ENCODE measurements at places on chromosomes 7 and 10. TPM values are rescaled to one million over a fixed set of nuclear protein-coding genes. Genes with fewer than 3 reads are reported as not detected.

NACAD gene
- total RNA-seq, result 0.05 TPM

HMX2 gene
- total RNA-seq, result not detected

SLC37A3 gene
- total RNA-seq, result 171 TPM

VKORC1L1 gene
- total RNA-seq, result 28.8 TPM

AOAH gene
- 12.3 TPM for total RNA-seq

CALHM1 gene
- not detected for total RNA-seq

NPTX2 gene
- total RNA-seq, result 0.08 TPM

MKX gene
- not detected for total RNA-seq

SPAM1 gene
- total RNA-seq, result not detected

ATRNL1 gene
- total RNA-seq, result not detected

RUFY2 gene
- 12.3 TPM for total RNA-seq

ZCWPW1 gene
- total RNA-seq, result 2.0 TPM

DNA sequence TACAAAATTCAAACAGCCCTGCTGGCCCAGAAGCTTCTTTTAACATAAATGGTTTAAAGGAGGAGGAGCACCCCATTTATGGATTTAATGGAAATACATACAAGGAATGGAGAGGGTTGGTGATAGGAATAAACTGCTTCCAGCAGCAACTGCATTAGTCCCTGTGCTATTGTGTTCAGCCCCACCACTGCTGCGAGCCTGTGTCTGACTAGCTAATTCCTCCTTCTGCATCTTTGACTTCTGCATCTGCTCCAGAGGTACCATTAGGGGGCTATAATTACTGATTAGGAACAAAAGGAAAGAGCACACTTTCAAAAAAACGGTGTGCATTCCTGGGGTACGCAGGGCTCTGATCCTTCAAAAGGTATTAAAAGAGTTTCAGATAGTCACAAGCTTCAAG, 24.8 kb downstream of the CDCA7L start:
- H3K4me1 ChIP-seq, result peaks cover 12% of the 10 kb centered on the region
- H3K36me3 ChIP-seq, result peaks cover 6% of the 10 kb centered on the region
- no peak overlapping the region for H3K27ac ChIP-seq
- no peak overlapping the region for H3K4me3 ChIP-seq

GRCh38 chr7:114182837-114183236, 231.8 kb upstream of the FOXP2 start:
- no peaks in the 10 kb centered on the region for H3K4me1 ChIP-seq
- no peak overlapping the region for H3K27ac ChIP-seq
- no peak for DNase-seq
- no peak overlapping the region for H3K4me3 ChIP-seq

- H3K4me3 ChIP-seq, result peak overlapping the region; percentile 97
- H3K4me1 ChIP-seq, result peaks cover 45% of the 10 kb centered on the region
- H3K36me3 ChIP-seq, result peaks cover 25% of the 10 kb centered on the region
- peaks cover 2% of the 10 kb centered on the region for H3K27me3 ChIP-seq
- peak overlapping the region; percentile 90 for H3K27ac ChIP-seq
- no peak for DNase-seq
Observed at GRCh38 chr7:10973942-10974911, 555 bp downstream of the PHF14 start.

- no peak overlapping the region for H3K27ac ChIP-seq
- no peak for DNase-seq
- no peak overlapping the region for H3K4me3 ChIP-seq
- peaks cover 14% of the 10 kb centered on the region for H3K27me3 ChIP-seq
Observed at GRCh38 chr10:91711885-91712680, 79.2 kb upstream of the PPP1R3C start.

DNA sequence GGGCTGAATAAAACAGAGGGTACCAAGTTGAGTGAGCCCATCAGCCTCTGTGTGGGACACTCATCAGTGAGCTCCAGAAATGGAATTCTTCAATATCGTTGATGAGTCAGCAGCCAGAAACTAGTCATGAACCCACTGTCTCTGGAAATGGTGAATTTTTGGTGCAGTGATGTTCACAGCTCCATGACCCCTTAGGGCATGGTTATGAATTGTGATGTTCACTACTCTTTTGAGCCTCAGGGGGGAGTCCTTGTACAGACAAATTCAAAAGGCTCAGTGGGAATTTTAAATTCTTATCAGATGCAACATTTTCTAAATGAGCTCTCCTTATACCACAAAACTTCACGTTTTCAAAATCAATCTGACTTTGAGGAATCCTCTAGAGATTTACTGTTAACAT, 335.7 kb downstream of the PHTF2 start:
- no peak for DNase-seq
- no peak overlapping the region for H3K4me3 ChIP-seq
- no peaks in the 10 kb centered on the region for H3K4me1 ChIP-seq
- no peaks in the 10 kb centered on the region for H3K36me3 ChIP-seq

- H3K27ac ChIP-seq, result no peak overlapping the region
- no peak overlapping the region for H3K4me3 ChIP-seq
- H3K36me3 ChIP-seq, result peaks cover under 1% of the 10 kb centered on the region
- no peak for DNase-seq
- H3K27me3 ChIP-seq, result no peaks in the 10 kb centered on the region
Observed at GRCh38 chr10:86848747-86849146, 92.3 kb downstream of the BMPR1A start.

GRCh38 chr7:80720146-80720545, 81.7 kb downstream of the CD36 start:
- H3K27me3 ChIP-seq, result no peaks in the 10 kb centered on the region
- H3K4me3 ChIP-seq, result no peak overlapping the region
- no peak for DNase-seq
- no peak overlapping the region for H3K27ac ChIP-seq
- H3K36me3 ChIP-seq, result no peaks in the 10 kb centered on the region

DNA sequence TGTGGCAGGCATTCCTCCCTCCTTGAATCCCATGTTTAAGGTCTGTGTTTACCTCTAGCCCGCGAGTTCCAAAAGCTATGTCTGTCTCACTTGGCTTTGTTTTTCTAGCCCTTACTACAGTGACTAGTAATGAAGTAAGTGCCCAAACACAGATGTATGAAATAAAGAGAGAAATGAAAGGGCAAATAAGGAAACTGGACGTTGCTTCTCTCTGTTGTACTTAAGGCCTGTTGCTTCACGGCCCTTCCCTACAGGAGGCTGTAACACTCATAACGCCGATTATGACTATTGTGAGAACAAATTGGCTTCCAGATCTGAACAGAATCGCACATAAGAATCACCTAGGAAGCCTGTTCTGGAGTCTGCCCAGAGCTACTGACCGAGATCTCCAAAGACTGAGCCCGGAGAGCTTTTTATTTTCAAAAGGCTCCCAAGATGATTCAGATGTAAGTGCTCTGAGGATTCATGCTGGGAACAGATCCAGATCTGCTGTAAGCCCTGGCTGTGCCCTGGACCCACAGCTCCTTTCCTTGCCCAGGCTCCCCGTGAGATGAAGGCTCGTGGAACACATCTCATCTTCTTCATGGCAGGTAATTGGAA, 432.6 kb downstream of the SDK1 start:
- no peaks in the 10 kb centered on the region for H3K36me3 ChIP-seq
- no peak overlapping the region for H3K27ac ChIP-seq
- H3K4me1 ChIP-seq, result no peaks in the 10 kb centered on the region
- H3K27me3 ChIP-seq, result no peaks in the 10 kb centered on the region

GRCh38 chr7:47596502-47597202, 14.7 kb upstream of the TNS3 start:
- no peak for DNase-seq
- no peak overlapping the region for H3K27ac ChIP-seq
- H3K36me3 ChIP-seq, result no peaks in the 10 kb centered on the region
- no peak overlapping the region for H3K4me3 ChIP-seq
- H3K27me3 ChIP-seq, result peaks cover 2% of the 10 kb centered on the region

DNA sequence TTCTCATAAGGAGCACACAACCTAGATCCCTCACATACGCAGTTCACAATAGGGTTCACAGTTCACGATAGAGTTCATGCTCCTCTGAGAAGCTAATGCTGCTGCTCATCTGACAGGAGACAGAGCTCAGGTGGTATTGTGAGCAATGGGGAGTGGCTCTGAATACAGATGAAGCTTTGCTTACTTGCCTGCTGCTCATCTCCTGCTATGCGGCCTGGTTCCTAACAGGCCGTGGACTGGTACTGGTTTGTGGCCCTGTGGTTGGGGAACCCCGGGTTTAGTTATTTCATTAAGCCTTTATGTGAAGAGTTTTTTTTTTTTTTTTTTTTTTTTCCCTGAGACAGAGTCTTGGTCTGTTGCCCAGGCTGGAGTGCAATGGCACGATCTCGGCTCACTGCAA, 19.4 kb downstream of the SLK start:
- no peaks in the 10 kb centered on the region for H3K36me3 ChIP-seq
- H3K4me3 ChIP-seq, result no peak overlapping the region
- DNase-seq, result no peak
- no peaks in the 10 kb centered on the region for H3K27me3 ChIP-seq
- peak overlapping the region; percentile 63 for H3K27ac ChIP-seq
- peaks cover 60% of the 10 kb centered on the region for H3K4me1 ChIP-seq

GRCh38 chr7:41889040-41889439, 186.2 kb upstream of the INHBA start:
- no peak overlapping the region for H3K4me3 ChIP-seq
- H3K27me3 ChIP-seq, result no peaks in the 10 kb centered on the region
- no peak overlapping the region for H3K27ac ChIP-seq
- peaks cover 7% of the 10 kb centered on the region for H3K36me3 ChIP-seq
- DNase-seq, result no peak
- peaks cover 50% of the 10 kb centered on the region for H3K4me1 ChIP-seq

DNA sequence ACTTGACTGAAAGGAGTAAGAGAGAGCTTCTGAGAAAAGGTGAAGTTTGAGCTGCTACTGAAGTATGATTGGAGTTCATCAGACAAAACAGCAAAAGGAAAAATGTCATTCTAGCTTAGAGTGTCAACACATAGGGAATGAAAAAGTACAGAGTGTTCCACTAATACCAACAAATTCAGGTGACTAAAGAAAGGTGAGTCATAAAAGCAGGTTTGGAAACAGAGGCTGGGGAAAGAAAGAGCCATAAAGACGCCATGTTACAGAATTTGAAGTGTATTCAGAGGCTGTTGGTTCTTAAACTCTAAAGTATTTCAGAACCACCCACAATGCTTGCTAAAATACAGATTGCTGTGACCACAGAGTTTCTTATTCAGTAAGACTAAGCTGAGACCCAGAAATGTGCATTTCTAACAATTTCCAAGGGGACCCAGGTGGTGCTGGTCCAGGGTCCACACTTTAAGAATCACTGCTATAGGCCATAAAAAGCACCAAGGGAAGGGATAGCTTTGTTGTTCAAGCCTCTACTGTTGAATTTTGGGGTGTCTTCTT, 143.1 kb downstream of the ELAPOR2 start:
- no peaks in the 10 kb centered on the region for H3K27me3 ChIP-seq
- H3K4me3 ChIP-seq, result no peak overlapping the region
- no peaks in the 10 kb centered on the region for H3K4me1 ChIP-seq
- DNase-seq, result no peak

GRCh38 chr10:101965075-101965765, 90.8 kb downstream of the ARMH3 start:
- no peak for DNase-seq
- H3K27ac ChIP-seq, result no peak overlapping the region
- H3K4me3 ChIP-seq, result no peak overlapping the region
- peaks cover 21% of the 10 kb centered on the region for H3K36me3 ChIP-seq

Measured in activated T-helper 1 cell treated with anti-CD3 and anti-CD28 coated beads, Interleukin-12 subunit alpha, Interleukin-12 subunit beta, Interleukin-2, Interleukin-4 antibody, amounts not matched to agents 30 ng/mL and 10 ng/mL and 1 ng/mL, durations not matched to agents 14 hours and 24 hours and 36 hours (primary cell).